ENCODE measurements at places on chromosomes 7 and 10. TPM values are rescaled to one million over a fixed set of nuclear protein-coding genes. Genes with fewer than 3 reads are reported as not detected.

ANKRD2 gene
- 0.27 TPM for total RNA-seq

STN1 gene
- total RNA-seq: 18.4 TPM

GDF2 gene
- total RNA-seq: not detected

ITPRID1 gene
- total RNA-seq: not detected

CLCN1 gene
- 0.16 TPM for total RNA-seq

KLF14 gene
- total RNA-seq: not detected

PNLIPRP2 gene
- not detected for total RNA-seq

SLC18A3 gene
- not detected for total RNA-seq

ASB15 gene
- total RNA-seq: not detected

LRRC17 gene
- 95.6 TPM for total RNA-seq

ATAD1 gene
- 45.2 TPM for total RNA-seq

RNF32 gene
- total RNA-seq: 0.54 TPM

ZNF32 gene
- total RNA-seq: 65.3 TPM

SEM1 gene
- 119 TPM for total RNA-seq

LIPK gene
- total RNA-seq: not detected

RTKN2 gene
- 11.9 TPM for total RNA-seq

ADRB1 gene
- total RNA-seq: not detected

CPA2 gene
- total RNA-seq: not detected

RELN gene
- 7.5 TPM for total RNA-seq

ITGA8 gene
- 2.6 TPM for total RNA-seq

CALCR gene
- total RNA-seq: not detected

All from fibroblast of the aortic adventitia (primary cell).